ENCODE measurements at places on chromosomes 12 and 14. TPM values are rescaled to one million over a fixed set of nuclear protein-coding genes. Genes with fewer than 3 reads are reported as not detected.

DNA sequence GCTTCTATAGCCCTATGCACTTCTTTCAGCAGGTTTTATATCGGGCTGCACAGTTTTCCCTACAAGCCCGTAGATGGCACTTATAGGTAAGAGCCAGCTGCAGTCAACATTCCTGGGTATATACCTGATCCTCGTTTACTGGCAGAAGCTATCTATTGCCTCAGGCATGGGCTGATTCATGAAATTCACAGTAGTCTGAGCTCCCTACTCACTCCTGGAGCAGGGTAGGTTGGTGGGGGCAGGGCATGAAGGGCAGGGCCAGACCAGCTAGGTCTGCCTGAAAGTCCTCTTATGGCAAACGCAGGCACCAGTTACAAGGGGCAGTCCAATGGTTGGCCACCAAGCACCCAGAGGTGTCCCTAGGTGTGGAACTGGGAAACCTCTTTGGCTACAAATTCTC, 345.8 kb downstream of the RPS29 start:
- no peak for DNase-seq

Gene PROX2
- 0.19 TPM for total RNA-seq

Gene MYH6
- 0.05 TPM for total RNA-seq

- no peak for DNase-seq
These were observed 18.4 kb downstream of the NR2C1 start for GRCh38 chr12:95055057-95055456.

DNA sequence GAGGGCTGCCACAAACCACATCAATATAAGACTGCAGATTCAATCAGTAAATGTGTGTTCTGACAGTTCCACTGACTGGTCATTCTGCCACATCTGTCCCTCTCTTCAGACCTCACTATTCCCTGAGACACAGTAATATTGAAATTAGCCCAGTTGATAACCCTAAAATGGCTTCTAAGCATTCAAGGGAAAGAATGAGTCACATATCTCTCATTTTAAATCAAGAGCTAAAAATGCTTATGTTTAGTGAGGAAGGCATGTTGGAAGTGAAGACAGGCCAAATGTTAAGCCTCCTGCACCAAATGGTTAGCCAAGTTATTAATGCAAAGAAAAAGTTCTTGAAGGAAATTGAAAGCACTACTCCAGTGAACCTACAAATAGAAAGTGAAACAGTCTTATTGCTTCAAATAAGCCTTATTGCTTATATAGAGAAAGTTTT, 24.5 kb upstream of the KIF21A start:
- DNase-seq: peak; percentile 13

Gene SCN8A
- total RNA-seq: 0.51 TPM

Gene SLC6A13
- 0.39 TPM for total RNA-seq

DNA sequence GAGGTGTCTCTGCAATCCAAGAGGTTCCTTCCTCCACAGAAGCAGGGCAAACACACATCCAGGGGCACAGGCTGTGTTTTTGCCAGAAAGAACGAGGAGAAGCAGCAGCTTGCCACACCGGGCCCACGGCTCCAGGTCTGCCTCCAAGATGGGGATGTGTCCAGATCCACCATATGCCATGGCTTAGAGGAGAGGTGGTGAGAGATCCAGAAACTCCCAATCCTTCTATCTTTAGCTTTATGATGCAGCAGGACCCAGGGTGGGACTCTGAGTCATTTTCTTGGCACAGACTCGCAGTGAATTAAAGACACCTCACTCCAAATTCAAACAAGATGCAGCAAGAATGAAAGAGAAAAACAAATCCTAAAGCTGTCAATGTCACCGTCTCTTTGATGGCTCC, 481.4 kb upstream of the TMEM132C start:
- DNase-seq: no peak

DNA sequence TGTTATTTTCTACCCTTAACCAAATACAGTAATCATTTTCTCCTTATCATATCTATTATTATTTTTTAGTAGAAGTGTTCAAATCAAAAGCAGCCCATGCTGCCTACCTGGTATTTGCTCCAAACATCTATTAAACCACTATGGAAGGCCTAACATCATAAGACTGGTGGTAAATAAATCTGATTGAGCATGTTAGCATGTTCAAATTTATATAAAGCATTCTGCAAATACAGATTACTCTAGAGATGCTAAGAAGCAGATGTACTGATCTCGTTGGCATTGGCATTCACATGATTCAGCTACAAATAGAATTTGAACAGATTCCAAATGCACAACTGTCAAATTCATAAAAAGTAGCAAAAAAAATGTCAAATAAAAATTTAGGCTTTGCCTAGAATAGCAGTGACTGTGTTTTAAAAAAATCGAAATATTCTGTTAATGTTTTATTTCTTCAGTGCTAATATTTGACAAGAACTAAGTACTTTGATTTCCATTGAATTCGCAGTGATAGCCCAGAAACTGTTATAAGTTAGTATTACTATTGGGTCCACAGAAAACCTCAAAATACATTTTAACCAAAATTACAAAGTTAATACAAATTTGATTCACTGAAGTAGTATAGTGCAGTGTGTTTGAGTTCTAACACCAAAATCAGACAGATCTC, 9.4 kb upstream of the OSBPL8 start:
- no peak for DNase-seq

GRCh38 chr12:5258926-5259325, 173.0 kb upstream of the NTF3 start:
- no peak for DNase-seq

DNA sequence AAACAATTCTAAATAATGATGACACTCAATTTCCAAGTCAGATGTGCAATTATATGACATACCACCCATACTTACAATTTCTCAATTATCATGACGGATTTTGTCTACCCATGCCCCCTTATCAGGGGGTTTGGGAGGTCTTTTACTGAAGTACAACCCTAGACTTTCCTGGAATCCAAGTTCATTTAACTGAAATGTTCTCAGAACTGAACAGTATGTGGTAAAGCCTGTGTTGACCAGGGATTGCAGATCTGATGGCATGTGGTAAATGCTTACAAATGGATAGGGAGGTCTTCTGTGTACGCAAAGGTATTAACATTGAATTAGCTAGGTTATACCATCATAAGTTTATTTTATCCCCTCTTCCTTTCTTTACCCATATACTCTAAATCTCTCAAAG, 281.8 kb downstream of the CEP128 start:
- DNase-seq: no peak

DNA sequence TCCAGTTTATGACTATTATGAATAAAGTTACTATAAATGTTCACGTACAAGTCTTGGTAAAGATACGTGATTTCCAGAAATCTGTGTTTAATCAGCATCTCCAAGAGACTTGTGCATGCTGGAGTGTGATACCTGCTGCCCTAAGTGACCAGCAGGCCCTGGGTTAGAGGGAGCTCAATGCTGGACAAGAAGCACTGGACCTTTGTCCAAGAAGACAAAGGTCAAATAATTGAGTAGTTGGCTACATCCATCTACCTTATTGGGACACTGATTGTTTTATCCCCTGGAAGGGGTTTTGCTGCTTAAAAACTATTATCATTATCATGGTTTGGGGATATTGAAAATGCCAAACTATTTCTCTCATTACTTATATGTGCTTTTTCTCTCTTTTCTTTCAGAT, 37.0 kb upstream of the CHST11 start:
- DNase-seq: no peak

GRCh38 chr12:64229796-64230195, 7.7 kb upstream of the KICS2 start:
- DNase-seq: no peak

DNA sequence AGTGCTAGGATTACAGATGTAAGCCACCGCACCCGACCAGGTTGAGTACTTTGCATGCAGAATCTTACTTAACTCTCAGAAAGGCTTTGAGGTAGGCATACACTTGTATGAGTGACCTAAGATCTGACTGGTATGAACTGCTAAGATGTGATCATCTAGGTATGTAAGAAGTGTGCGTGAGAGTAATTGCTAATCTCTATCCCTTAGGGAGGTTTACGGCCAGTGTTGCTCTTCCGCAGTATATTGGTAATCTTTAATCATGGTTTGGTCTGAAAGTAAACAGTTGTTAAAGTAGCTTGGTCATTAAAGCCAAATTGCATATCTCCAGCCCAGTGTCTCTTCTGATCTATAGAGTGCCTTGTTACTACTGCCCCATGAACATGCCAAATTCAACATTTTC, 7.8 kb downstream of the UNG start:
- no peak for DNase-seq

Gene SLC25A3
- total RNA-seq: 584 TPM

DNA sequence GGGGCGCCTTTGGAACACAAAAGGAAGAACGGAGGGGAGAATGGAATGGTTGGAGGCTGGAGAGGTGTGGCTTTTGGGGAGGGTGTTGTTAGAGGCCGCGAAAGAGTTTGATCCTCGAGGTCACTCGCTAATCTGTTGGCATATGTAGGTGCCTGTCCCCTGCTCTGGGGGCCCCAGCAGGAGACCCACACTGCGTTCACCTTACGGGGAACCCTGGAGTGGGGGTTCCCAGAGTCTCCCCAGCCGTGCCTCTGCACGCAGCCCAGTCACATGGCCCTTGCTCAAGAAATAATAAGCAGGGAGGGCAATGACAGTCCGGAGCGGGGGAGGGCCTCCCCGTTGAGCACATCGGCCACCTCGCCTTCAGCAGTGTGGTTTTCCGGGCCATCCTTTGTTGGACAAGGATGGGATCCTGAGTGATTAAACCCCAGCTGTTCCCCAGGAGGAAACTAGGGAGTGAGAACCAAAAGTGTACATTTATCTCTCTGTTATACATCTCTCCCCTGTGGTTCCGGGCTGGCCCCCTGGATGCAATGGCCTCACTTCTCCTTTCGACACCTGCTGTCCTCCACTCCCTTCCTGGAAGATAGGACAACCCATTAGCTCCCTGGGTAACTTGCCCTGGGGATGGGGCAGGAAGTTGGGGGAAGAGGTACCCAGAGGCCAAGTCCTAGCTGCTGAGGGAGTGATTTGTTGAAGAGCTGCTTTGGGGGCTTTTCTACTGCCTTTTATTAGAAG, 1.3 kb downstream of the PLEKHG3 start:
- peak; percentile 50 for DNase-seq

DNA sequence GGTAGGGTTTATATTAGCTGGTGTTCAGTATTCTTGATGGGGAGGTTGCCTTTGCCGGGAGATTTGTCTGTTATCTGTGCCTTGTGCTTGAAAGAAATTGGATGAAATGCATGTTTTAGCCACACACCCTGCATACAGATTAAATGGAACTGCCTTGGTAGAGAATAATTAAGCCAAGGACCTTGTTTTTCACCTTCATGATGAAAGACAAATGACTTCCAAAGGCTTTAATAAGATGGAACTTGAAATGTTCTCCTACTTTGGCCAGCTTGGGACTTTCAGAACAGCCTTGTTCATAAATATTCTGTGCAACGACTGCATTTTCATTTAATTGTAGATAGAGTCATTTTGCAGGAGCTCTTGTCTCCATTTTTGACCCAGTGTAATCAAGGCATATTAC, 21.2 kb downstream of the JDP2 start:
- DNase-seq: no peak

- DNase-seq: no peak
These were observed 150.5 kb upstream of the BCL2L14 start for GRCh38 chr12:11920231-11920630.

Gene KLRD1
- 0.22 TPM for total RNA-seq

GRCh38 chr14:84686550-84686949, 843.4 kb upstream of the FLRT2 start:
- DNase-seq: no peak

Data from activated CD4-positive, alpha-beta memory T cell treated with anti-CD3 and anti-CD28 coated beads for 36 hours (primary cell).